Activated T-cell treated with anti-CD3 and anti-CD28 coated beads, Interleukin-2, amount 50 U/mL, for 1 hour (primary cell): ENCODE measurements at places on chromosomes 1 and 21.

DNA sequence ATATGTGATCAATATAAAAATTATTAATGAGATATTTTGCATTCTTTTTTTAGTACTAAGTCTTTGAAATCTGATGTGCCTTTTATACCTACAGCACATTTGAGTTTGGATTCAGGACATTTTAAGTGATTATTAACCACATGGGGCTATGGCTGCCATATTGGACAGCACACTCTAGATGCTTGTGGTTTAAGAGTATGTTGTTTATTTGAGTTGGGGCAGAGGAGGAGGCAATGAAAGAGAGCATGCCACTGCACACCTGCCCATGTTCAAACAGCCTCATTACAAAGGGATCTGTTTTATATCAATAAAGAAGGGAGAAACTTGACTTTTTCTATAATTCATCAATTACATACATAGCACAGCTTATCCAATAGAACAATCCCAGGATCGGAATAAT, 99.4 kb upstream of the EDEM3 start:
- DNase-seq, result no peak

GRCh38 chr1:113215015-113215414, 142.0 kb downstream of the LRIG2 start:
- no peak for DNase-seq

DNA sequence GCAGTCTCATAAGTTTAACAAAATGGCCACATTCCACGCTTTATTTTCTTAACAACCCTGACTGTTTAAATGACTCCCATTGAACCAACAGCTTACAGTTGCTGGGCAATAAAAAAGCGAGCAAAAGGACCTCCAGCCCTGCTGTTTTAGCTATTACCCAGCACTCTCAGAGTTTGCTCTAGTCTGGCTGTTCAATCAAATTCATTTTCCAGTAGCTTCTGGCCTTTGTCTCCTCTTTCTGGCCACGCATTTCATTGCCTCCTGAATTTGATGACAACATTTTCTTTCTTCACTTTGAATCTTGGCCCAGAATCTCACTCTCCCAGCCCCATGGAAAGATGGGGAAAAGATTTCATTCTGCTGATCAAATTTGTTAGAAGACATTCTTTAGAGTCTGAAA, 44.1 kb upstream of the DOCK7 start:
- DNase-seq, result no peak

DNA sequence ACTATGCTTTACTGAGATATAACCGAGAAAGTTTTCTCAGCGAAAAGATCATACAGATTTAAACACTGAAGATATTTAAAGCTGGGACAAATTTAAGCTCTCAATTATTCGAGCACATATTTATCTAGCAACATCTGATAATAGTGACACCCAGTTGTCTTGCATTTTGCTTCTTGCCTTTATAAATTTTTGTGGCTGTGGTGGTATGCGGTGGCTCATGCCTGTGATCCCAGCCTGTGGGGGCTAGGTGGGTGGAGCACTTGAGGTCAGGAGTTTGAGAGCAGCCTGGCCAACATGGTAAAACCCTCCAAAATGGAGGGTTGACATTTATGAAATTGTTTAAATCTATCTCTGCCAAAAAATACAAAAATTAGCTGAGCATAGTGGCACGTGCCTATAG, 312.2 kb downstream of the SPATA17 start:
- no peak for DNase-seq
